Testis (tissue), 5 donors: ENCODE measurements at places on chromosomes 2 and 18. TPM values are rescaled to one million over a fixed set of nuclear protein-coding genes. Genes with fewer than 3 reads are reported as not detected.
A peak's percentile ranks its signal among the peaks of the same experiment; 100 is the strongest.

GRCh38 chr18:13424363-13424762 lies 205.8 kb downstream of the LDLRAD4 start:
- DNase-seq: no peak

DNA sequence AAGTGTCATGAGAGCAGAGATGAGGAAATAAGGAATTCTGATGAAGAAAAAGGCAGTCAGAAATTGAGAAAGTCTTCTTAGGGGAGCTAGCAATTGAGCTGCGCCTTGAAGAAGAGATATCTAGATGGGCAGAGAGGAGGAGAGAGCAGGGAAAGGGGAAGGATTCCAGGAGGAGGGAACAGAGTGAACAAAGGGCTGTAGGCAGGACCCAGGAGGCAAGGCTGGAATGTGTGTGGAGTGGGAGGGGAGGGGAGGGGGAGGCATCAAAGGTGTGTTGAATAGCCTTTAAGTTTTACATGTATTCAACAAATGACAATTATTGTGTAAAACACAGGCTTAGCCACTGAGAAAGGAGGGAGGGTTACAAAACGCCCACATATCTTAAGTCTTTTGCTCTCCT lies 164.5 kb downstream of the TDRD15 start:
- no peak for DNase-seq

GRCh38 chr2:124894199-124894598 lies 869.1 kb downstream of the CNTNAP5 start:
- DNase-seq: no peak

GRCh38 chr2:223797811-223798721 lies 39.3 kb downstream of the AP1S3 start:
- no peak for DNase-seq

DNA sequence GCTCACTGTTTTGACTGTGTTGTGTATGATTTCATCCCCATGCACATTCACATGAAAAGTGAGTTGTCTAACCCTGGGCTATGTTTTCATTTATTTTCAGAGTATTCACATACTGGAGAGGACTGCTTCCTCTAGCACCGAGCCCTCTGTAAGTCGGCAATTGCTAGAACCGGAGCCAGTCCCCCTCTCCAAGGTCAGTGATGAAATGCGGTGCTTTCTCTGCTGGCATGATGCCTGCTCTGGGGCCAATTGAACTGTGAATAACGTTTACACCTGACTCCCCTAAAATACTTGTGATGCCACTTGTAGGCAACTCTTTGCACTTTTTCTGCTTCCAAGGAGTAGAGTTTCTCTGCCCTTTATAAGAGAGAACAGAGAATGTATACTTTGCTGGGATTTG lies 126.9 kb downstream of the PRKRA start:
- DNase-seq: peak; percentile 43

DNA sequence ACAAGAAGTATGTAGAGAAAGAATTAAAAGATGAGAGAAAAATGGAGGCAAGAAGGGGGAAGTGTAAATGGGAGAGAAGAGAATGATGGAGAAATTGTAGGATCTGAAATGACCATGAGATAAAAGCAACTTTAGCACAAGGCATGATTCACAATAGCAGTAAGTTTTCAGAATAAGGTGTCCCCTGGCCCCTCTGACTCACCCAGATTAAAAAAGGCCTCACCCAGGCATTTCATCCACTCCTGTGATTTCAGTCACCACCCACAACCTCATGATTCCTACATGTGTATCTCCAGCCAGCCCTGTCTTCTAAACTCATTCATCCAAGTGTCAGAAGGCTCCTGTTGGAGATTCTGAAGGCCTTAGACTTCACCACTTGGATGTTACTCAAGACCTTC lies 56.6 kb downstream of the SP100 start:
- no peak for DNase-seq

GRCh38 chr2:158270536-158270935 lies 168.9 kb downstream of the UPP2 start:
- no peak for DNase-seq

DNA sequence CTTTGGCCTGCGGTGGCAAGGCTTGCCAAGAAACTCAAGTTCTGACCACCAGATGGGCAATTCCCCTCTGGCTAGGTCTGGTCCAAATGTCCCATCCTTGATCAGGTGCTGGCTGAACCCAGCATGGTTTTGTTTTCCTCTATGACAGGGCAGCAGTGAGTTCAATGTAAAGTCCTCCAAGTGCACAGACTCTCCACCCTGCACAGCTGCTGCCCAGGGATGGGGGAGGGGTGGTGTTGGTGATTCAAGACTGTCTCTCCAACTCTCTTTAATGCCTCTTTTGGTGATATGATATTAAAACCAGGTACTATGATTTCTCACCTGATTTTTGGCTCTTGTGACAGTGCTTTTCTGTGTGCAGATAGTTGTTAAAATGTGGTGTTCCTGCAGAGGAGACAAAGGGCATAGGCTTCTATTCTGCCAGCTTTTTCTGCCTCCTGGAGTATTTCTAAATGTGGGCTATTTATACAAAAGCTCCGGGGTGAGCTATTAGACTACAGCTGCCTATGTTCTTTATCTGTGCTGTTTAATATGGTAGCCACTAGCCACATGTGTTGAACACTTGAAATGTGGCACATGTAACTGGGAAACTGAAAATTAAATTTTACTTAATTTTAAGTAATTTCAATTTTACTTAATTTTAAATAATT lies 64.0 kb upstream of the STK39 start:
- DNase-seq: no peak

GRCh38 chr2:43102366-43103092 lies 123.9 kb downstream of the ZFP36L2 start:
- peak; percentile 59 for DNase-seq

GRCh38 chr2:162184821-162185450 lies 32.9 kb upstream of the GCG start:
- DNase-seq: no peak

- no peak for DNase-seq
Observed at GRCh38 chr18:79980585-79980984, 7.8 kb downstream of the TXNL4A start.

- no peak for DNase-seq
Observed at GRCh38 chr2:215136669-215137328, 1.6 kb downstream of the ABCA12 start.

GRCh38 chr18:6280211-6280743 lies 134.4 kb downstream of the L3MBTL4 start:
- DNase-seq: no peak

DNA sequence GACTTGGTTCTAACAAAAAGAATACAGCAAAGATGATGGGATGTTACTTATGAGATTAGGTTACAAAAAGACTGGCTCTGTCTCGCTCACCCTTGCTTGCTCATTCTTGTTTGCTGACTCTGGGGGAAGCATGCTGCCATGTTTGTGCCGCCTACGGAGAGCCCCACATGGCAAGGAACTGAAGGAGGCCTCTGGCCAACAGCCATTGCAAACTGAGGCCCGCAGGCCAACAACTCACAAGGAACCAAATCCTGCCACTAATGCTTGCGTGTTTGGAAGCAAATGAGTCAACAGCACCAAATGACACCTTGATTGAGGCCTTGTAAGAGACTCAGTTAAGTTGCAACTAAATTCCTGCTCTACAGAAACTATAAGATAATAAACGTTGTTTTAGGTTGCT lies 297.6 kb upstream of the STON1 start:
- DNase-seq: no peak

- DNase-seq: no peak
Observed at GRCh38 chr18:3485153-3486149, 35.5 kb downstream of the TGIF1 start.

DNA sequence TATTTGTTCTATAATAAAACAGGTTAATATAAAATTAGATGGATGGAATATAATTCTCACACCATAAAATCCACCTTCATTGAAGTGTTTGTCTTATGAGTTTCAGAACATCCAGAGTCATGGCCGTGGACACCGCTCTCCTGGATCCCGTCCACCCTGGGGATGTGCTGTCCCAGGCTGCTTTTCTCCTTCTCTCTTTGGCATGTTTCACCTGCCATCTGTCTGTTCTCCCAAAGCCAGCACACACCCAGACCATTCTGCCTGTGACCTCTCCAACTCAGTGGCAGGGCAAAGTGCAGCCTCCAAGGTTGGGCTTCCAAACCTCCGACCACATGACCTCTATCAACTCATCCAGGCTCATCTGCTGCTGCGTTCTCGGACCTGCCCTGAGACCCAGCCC lies 104.7 kb downstream of the MYT1L start:
- no peak for DNase-seq

GRCh38 chr2:137220438-137220993 lies 455.2 kb downstream of the THSD7B start:
- no peak for DNase-seq

GRCh38 chr18:45569566-45570275 lies 45.6 kb upstream of the SLC14A2 start:
- peak; percentile 29 for DNase-seq

DNA sequence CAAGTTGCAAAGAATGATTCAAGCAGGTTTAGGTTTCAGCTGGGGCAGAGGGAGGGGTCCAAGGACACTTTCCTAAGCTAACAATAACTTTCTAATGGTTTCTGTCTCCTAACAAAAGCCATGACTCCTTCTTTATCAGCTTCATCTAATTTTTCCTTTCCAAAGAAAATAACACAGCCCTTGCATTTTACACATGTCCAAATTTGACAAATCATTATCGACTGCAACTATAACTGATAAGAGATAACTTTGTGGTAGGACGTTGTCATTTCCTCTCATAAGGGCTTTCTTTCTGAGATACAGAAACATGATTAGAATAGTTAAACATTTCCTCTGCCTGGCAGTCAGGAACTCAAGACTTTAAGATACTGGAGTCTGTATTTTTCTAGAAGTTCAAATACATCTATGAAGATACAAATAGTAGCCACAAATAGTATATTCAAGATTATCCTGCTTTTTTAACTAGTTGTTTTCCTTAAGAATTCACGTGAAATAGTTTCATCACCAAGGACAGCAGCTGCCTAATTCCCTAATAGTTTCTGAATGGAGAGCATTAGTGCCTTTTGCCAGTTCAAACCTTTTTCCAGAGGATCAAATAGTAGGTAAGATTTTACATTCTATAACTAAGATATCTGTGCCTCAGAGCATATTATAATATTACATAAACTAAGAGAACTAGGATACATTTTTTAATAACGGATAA lies 263.2 kb downstream of the EXOC6B start:
- no peak for DNase-seq

- DNase-seq: no peak
Observed at GRCh38 chr2:58010599-58010998, 36.0 kb upstream of the VRK2 start.

DNA sequence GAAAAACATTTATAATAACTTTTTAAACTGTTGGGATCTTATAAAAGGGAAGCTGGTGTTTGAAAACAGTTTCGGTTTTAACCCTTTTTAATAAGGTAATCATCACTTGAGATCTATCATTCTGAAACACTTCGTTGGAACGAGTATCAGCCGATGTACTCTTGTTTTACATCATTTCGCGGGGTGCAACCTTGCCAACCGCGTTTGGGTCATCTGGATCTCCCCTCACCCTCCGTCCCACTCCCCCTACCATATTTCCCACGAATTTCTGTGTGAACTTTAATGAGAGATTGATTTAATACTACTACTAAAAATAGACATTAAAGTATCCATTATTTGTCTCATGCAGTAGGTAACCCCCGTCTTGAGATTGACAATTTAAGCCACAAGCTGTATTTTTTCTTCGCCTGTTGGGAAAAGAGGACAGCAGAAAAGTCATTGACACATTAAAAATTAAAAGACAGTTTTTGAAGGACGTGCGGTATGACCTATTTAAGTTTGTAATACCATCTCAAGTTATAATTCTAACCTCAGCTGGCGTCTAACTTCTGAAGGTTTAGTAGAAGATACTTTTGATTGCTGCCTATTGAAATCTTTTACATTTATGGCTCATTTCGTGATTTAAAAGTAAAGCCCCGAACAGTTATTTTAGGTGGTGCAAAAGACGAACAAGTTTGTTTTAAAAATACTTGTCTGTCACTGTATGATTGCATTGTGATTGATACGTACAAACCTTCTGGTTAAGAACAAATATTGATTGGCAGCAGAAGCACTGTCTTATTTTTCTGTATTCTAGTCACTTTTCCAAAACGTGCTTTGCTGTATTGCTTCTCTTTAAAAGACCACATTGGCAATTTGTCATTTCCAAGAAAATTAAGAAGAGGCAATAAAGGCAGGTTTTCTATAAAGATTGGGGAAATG lies 1.5 kb downstream of the CREB1 start:
- DNase-seq: no peak

DNA sequence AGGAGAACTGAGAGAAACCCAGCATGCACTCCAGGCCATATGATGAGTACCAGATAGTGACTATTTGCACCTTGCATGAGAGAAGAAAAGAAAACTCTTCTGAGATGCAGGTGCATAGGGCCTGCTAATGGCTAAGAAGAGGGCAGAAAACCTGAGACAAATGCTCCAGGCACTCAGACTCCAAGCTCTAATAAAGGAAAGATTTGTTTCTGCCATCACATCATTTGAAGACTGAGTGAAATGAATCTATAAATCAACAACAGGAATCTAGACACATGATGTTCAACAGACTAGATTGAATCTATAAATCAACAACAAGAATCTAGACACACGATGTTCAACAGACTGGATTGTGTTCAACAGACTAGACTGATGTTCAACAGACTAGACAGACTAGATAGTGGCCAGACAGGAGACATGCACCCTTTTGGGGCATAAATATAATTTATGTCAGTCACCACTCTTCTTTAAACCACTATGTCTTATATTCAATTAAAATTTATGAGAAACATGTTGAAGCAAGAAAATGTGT lies 482.7 kb upstream of the UBE2E3 start:
- DNase-seq: no peak

GRCh38 chr2:59713577-59713976 lies 839.9 kb downstream of the BCL11A start:
- no peak for DNase-seq

GRCh38 chr2:100628506-100628905 lies 65.7 kb downstream of the PDCL3 start:
- DNase-seq: no peak

HOXD1 gene
- total RNA-seq: 7.6 TPM

FAHD2B gene
- total RNA-seq: 55.8 TPM

MGAT4A gene
- total RNA-seq: 13.9 TPM

TFCP2L1 gene
- 5.1 TPM for total RNA-seq

TXNL4A gene
- 37.4 TPM for total RNA-seq

TCF23 gene
- total RNA-seq: 6.7 TPM

RAD51AP2 gene
- total RNA-seq: 11.1 TPM

CPSF3 gene
- 72.3 TPM for total RNA-seq

DSG2 gene
- 7.0 TPM for total RNA-seq

TLK1 gene
- total RNA-seq: 112 TPM

RNF144A gene
- total RNA-seq: 12.9 TPM

HDLBP gene
- total RNA-seq: 790 TPM

AGXT gene
- total RNA-seq: 0.24 TPM
